ENCODE measurements at places on chromosomes 4 and X.

GRCh38 chrX:14673764-14674163 lies 144.4 kb downstream of the GLRA2 start:
- DNase-seq, result peak; percentile 32

DNA sequence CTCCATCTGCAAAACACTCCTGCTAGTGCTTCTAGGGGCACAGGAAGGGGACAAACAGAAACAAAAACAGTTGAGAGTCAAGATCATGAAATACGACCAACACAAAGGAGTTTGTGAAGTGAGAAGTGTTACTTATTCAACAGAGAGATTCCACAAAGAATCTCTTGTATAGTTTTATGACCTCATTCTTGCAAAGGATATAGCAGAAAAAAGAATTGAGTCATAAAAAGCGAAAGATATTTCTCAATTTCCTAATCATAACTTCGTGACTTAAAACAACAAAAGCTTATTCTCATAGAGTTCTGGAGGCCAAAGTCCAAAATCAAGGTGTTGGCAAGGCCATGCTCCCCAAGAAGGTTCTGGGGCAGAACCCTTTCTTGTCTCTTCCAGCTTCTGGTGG lies 40.7 kb downstream of the TIGD4 start:
- DNase-seq, result no peak

DNA sequence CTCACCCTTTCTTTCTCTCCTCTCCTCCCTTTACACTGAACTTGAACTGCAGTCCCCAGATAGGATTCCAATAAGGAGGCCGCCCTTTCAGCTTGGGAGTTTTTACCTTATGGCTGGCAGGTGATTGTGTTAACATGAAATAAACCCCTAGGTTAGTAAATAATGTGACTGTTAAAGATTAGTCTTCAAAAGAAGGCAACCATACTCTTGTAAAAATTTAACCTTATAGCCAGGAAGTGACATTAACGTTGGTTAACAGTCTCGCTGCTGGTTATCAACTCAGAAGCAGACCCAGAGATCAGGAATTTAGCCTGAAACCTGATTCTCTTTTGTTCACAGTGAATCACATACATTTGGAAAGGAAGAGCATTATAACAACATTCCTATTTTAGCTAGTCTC lies 15.2 kb downstream of the FHDC1 start:
- DNase-seq, result no peak

- peak; percentile 44 for DNase-seq
Observed at GRCh38 chr4:77201343-77201742, 44.3 kb downstream of the CCNG2 start.

DNA sequence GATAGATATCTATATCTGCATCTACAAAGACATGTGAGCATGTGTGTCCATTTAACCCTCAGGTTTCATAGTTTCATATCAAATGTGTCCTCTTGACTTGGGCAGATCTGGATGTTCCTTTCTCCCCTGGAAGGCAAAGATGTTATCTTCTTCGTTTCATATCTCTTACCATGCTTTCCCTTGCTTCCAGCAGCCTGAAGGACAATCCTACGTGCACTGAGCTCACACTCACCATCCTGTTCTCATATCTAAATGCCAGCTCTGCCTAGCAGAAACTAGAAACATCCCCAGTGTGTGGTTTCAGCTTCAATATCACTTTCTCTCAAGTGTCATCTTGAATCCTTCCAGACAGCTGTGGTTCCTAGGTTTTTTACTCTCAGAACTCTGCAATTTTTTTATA lies 66.2 kb downstream of the ZAR1 start:
- DNase-seq, result no peak

DNA sequence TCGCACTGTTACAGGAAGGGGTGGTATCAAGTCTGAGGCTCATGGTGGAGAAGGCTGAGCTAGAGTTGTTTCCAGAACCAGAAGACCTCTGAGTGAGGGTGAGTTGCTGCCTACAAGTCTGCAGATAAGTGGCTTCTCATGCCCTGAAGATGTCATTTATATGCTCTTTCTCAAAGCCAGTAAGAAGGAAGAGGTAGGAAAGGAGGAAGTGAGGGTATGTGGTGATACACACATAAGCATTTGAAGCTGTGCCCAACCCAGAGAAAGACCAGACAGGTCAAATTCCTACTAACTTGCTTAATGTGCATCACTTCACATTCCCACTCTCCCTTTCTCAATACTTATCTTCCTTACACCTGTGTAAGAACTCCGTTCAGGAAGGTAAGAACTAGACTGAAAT lies at the start of gene PPBP:
TSS of gene PPBP (minus strand) at position 130 of the 400 bp plus-strand sequence. CDS start at position 43, 87 bp downstream.
- DNase-seq, result no peak

- no peak for DNase-seq
Observed at GRCh38 chr4:3809028-3809427, 42.8 kb downstream of the ADRA2C start.

GRCh38 chr4:42454755-42455420 lies 57.6 kb downstream of the SHISA3 start:
- no peak for DNase-seq

- DNase-seq, result no peak
Observed at GRCh38 chrX:39327705-39328104, 526.4 kb downstream of the MID1IP1 start.

GRCh38 chrX:71454222-71454621 lies 78.7 kb upstream of the OGT start:
- DNase-seq, result no peak

DNA sequence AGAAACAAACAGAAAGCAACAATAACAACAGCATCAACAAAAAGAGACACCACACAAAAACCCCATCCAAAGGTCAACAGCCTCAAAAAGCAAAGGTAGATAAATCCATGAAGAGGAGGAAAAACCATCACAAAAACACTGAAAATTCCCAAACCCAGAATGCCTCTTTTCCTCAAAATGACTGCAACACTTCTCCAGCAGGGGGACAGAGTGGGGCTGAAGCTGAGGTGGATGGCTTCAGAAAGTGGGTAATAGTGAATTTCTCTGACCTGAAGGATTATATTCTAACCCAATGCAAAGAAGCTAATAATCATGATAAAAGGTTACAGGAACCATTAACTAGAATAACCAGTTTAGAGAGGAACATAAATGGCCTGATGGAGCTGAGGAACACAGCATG lies 888.2 kb downstream of the RAB28 start:
- no peak for DNase-seq

GRCh38 chrX:1555370-1555769 lies 18.4 kb upstream of the P2RY8 start:
- DNase-seq, result no peak

GRCh38 chrX:150202641-150203247 lies 160.4 kb upstream of the MAMLD1 start:
- no peak for DNase-seq

GRCh38 chr4:133668061-133668851 lies 519.2 kb downstream of the PCDH10 start:
- no peak for DNase-seq

DNA sequence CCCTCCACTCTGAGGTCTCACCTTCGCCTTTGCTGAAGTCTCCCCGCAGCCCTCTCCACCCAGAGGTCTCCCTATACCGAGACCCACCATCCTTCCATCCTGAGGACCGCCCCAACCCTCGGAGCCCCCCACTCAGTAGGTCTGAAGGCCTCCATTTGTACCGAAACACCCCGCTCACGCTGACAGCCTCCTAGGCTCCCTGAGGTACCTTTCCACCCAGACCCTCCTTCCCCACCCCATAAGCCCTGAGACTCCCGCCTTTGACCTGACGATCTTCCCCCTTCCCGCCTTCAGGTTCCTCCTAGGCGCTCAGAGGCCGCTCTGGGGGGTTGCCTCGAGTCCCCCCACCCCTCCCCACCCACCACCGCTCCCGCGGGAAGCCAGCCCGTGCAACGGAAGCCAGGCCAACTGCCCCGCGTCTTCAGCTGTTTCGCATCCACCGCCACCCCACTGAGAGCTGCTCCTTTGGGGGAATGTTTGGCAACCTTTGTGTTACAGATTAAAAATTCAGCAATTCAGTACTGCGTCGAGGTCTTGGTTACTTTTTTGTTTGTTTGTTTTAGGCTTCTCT lies 5.0 kb downstream of the SOD3 start:
- DNase-seq, result no peak

DNA sequence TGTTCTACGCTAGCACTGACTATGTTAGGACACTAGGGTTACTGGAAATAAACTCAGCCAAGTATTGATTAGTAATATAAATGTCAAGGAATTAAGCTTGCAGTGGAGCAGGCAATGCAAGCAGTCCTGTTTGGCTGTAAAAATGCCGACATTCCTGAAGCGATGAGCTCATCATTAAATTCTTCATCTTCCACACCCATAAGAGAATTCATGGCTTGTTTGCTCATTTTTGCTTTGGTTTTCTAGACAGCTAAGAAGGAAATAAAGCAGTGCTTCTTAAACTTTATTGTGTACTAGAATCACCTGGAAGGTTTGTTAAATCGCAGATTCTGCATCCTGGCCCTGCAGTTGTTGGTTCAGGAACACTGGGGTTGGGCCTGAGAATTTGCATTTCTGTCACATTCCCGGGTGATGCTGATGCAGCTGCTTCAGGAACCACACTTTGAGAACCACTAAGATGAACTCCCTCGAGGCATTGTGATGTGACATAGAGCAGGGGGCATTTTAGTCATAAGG lies 17.8 kb downstream of the ANXA3 start:
- DNase-seq, result peak; percentile 70

DNA sequence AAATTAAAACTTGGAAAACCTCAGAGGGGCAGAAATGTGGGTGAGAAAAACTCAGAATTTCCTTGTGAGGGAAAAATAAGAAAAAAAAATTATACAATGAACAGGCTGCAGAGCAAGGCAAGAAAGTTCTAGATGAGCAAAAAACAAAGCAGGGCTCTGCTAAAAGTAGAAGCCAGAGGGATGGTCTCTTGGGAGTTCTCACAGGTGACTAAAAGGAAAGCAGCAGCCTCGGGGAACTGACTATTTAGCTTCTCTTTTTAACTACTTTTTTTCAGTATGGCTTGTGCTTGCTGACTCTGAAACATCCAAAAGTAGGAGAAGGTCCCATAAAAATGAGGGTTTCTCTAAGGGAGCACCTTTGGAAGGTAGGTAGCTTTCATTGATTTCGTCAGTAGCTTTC lies 36.4 kb downstream of the PCDH19 start:
- no peak for DNase-seq

DNA sequence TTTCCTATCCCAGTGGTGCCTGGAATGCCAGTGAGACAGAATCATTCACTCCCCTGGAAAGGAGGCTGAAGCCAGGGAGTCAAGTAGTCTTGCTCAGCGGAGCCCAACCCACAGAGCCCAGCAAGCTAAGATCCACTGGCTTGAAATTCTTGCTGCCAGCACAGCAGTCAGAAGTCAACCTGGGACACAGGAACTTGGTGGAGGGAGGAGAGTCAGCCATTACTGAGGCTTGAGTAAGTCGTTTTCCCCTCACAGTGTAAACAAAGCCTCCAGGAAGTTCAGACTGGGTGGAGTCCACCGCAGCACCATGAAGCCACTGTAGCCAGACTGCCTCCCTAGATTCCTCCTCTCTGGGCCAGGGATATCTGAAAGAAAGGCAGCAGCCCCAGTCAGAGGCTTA lies 283.2 kb upstream of the CPEB2 start:
- no peak for DNase-seq

DNA sequence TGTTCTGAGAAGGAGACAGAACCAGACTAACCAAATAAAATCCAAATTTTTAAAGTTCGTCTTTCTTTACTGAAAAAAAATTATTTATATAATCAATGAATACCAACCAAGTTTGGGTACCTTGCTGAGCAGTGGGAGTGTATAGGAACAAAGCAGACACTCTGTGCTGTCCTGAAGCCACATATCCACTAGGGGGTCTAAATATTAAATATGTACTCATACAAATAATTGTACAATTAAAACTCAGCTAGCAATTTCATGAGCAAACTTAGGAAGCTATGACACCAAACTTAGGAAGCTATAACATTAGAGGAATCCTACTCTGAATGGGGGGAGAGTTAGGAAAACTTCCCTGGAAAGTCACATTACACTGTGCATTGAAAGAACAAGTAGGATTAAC lies 582.0 kb upstream of the EPHA5 start:
- no peak for DNase-seq

DNA sequence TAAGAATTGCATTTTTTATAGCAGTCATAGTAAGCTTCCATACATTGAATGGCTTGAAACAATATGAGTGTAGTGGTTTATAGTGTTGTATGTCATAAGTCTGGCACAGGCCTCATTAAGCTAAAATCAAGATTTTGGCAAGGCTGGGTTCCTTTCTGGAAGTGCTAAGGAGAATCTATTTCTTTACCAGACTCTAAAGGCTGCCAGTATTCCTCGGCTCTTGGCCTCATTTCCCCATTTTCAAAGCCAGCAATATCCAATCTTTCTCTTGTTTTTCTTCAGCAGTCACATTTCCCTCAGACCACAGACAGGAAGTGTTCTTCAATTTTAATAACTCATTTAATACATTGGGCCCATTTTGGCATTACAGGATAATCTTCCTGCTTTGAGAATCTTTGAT lies 1155.5 kb upstream of the PABPC4L start:
- peak; percentile 10 for DNase-seq
